ENCODE measurements at places on chromosomes 12 and 14.

- no peak for DNase-seq
Measured at GRCh38 chr14:39212034-39212433, 21.7 kb upstream of the MIA2 start.

GRCh38 chr12:106284358-106285105, 18.0 kb upstream of the TCP11L2 start:
- no peak for DNase-seq

DNA sequence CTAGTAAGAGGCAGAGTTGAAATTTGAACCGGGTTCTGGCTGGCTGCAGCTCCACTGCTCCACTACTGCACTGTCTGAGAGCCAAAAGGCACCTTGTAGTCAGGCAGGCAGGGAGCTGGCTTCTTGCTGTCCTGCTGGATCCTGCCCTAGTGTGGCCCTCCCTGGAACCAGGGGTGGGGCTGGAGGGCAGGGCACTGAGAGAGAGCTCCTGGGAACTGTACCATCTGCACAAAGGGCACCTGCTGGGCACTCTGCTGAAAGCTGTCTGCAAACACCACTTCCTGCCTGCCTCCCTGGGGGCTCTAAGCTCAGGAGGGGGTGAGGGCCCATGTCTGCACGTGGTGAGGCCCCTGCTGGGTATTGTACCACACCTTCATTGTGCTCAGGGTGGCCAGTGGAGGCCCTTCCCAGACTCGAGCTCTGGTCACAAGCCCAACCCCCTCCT, 19.0 kb upstream of the TCL1B start:
- no peak for DNase-seq

DNA sequence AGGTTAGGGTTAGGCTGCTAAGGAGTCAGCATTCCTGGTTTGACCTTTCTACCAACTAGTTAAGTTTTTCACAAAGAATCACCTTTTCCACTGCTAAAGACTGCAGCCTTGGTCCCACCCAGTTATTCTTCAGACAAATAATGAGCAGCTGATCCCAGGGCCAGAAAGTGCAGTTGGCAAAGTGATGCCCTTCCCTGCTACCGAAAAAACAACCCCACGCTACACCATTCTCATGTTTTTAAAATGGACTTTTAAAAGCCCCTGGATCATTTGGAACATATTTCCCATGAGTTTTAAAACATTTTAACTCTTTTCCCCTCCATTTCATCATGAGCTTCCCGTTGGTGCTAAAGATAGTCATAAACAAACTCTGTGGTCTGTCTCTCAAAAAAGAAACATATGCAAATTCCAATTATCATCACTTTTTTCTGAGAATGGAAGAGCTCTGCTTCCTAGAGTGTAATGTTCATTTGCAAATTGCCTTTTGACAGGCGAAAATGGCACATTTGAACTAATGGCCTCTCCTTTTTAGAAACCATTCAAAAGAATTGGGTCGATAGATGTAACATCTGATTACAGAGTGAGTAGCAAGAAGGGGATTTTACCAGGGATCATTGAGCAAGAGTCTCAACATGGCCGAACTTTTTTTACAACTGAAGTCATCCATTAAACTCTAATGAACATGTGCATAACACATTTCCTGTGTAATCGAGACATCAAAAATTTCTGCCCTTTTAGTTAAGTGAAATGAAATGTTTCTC, 129.3 kb upstream of the RAP1B start:
- DNase-seq, result no peak

GRCh38 chr14:102544747-102545460, 35.3 kb upstream of the ANKRD9 start:
- no peak for DNase-seq

DNA sequence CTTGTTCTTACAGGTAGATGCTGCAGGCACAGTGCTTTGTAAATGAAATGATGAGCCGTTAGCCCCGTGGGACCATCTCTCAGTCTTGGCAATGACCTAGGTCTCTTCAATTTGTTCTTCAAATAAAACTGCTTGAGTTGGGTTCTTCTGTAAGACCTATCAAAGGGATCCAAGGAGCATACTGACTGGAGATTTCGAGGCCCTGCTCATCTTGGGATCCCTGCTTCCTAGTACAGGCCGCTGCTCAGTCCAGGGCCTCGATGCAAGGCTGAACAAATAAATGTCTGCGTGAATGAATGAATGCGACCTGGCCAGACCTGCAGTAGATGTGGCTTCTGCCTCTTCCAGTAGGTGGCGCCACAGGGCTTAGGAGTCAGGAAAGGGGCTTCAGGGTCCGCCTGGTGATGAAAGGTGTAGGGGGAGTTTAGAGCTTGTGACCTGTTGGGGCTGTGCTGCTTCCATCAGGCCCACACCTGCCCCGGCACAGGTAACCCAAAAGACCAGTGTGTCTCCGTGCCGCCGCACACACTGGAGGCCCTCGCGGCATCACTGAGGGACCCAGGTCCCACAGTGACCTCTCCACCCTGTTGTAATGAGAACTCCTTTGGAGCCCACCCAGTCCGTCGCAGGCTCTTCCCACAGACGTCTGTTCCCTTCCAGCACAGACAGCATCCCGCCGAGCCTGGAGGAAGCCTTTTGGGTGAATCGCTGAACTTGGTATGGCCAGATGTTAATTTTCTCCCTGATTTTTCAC, 4.4 kb downstream of the CACNA1C start:
- DNase-seq, result no peak

GRCh38 chr14:23640524-23641141, 4.5 kb downstream of the DHRS2 start:
- no peak for DNase-seq

- no peak for DNase-seq
Measured at GRCh38 chr12:32110942-32111341, 4.3 kb downstream of the BICD1 start.

- no peak for DNase-seq
Measured at GRCh38 chr14:61281948-61282275, 774 bp upstream of the TMEM30B start.

DNA sequence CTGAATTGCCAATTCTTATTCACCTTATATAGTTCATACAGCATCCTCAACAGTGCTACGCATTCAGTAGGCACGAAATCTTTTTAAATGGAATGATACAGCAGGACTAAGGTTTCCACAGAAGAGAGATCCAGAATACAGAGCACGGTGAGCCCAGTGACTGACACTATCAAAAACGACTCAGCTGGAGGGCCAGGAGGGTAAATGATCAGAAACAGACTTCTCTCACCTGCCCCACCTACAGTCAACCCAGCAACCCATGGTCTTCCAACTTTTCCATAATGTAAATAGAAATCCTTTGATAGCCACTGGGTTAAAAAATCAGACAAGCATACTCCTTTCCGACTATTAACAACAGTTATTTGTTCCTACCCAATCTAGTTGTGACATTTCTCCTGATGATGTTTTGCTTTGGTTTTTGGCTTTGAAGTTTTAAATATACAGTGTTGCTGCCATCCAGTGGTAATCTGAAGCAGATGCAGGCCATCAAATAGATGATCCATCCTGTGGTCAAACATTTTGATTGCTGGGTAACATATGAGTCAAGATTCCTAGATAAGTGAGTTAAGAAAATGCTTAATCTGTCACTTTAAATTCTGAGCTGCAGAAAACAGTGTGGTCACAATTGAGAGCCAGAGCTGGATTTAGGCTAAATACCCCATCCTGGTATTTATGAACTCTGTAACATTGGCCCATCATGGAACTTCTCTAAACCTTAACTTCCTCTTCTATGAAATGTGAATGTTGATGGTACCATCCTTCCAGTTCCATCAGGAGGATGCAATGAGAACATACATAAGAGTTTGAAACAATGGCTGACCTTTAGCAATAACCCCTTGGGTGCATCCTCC, 42.0 kb downstream of the GPHB5 start:
- DNase-seq, result no peak

DNA sequence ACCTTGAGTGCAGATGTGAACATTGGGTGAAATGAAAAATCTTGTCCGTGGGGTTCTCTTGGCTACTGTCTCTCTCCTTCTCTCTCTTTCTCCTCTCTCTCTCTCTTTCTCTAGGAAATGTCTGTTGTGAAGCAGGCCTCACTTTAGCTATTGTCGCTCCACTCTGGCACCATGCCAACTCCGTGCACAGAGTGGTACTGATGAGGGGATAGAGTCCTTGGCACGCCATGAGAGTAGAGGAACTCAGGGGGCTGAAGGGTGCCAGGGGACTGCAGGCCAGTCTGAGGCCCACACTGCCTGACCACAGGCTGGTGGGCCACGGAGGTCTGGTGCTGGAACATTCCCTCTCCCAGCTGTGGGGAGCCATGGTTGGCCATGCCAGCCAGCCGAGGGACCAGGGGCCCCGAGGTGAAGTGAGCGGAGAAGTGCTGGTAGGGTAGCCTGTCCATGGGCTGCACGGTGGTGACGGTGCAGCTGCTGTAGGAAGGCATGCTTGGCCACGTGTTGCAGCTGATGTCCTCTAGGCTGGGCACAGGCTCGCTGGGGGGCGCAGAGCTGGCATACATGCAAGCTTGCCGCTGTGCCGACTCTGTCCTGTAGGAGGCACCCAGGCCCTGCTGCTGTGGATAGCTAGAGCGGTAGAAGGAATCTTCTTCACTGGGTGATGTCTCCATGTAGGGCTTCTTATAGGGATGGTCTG, 50.4 kb downstream of the TBX5 start:
- no peak for DNase-seq

DNA sequence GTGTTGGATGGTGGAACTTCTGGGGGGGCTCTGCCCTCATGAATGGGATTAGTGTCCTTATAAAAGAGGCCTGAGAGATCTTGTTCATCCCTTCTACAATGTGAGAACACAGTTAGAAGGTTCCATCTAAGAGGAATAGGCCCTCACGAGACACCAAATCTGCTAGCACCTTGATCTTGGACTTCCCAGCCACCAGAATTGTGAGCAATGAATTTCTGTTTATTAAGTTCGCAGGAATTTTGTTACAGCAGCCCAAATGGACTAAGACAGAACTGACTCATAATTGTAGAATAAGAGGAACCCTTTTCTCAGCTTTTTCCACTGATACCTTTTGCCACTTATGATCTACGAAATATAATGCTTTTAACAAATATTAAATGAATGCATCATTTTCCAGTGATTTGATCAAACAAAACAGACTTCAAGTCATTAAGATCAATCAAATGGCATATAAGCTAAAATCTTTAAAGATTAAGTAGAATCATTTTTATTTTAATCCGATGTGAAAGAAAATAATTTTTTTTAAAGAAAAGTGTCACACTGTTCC, 68.2 kb downstream of the HECTD1 start:
- DNase-seq, result no peak

- DNase-seq, result no peak
Measured at GRCh38 chr12:5102261-5102789, 58.6 kb downstream of the KCNA5 start.

GRCh38 chr12:47967461-47968321, 4.3 kb downstream of the TMEM106C start:
- no peak for DNase-seq

- DNase-seq, result no peak
Measured at GRCh38 chr14:68392393-68393141, 400.3 kb downstream of the ZFP36L1 start.

GRCh38 chr12:116213885-116214527, 63.5 kb downstream of the MED13L start:
- no peak for DNase-seq

GRCh38 chr12:121786440-121786825, 7.1 kb downstream of the RHOF start:
- DNase-seq, result no peak

- DNase-seq, result no peak
Measured at GRCh38 chr14:51201890-51202289, 38.2 kb upstream of the TMX1 start.

GRCh38 chr12:42299392-42300308, 26.2 kb downstream of the ZCRB1 start:
- no peak for DNase-seq

GRCh38 chr12:122018937-122019336, 2.7 kb upstream of the BCL7A start:
- DNase-seq, result no peak

GRCh38 chr12:58914457-58914856, 5.8 kb downstream of the LRIG3 start:
- DNase-seq, result no peak

- DNase-seq, result no peak
Measured at GRCh38 chr12:104450700-104451099, 6.0 kb upstream of the CHST11 start.

DNA sequence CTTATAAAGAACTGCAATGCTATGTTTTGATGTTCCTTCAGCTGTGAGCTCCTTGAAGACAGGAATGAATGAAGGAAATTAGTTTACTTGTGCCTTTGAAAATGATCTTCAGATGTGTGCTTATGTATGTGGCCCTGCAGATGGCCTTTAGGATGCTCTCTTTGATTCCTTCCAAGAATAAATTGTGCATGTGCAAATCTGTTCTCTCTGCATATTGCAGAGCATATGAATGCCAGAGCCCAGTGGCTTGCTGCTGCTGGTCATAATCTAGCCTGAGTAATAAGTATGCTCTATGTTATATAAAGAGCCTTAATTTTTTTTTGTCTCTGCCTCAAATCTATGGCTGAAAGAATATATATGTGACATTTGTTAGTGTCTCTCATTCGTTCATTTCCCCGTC, 341.9 kb upstream of the NOVA1 start:
- no peak for DNase-seq

DNA sequence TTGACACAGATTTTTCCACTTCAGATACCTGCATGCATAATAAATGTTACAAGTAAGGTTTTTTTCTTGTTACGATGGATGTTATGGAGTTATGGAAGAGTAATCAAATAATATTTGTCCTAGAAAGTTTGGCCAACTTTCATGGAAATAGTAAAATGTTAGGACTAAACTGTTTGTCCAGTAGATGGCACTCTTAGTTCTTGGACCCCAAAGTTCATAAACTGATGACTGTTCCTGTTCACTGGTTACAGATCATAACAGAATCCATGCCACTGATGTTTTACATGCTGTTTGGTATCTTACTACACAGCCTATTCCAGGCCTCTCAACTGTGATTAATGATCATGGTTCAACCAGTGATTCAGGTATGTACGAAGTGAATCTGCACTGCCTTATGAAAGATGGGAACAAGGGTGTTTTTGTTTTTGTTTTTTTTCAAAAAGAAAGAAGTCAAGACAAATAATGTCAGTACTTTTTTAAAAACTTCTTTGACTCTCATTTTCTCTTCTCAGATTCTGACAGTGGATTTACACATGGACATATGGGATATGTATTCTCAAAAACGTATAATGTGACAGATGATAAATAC, 48.8 kb upstream of the SLCO1C1 start:
- no peak for DNase-seq

- no peak for DNase-seq
Measured at GRCh38 chr12:79939728-79940310, 4.9 kb upstream of the PPP1R12A start.

- DNase-seq, result no peak
Measured at GRCh38 chr14:75715926-75716780, 55.1 kb downstream of the TTLL5 start.

DNA sequence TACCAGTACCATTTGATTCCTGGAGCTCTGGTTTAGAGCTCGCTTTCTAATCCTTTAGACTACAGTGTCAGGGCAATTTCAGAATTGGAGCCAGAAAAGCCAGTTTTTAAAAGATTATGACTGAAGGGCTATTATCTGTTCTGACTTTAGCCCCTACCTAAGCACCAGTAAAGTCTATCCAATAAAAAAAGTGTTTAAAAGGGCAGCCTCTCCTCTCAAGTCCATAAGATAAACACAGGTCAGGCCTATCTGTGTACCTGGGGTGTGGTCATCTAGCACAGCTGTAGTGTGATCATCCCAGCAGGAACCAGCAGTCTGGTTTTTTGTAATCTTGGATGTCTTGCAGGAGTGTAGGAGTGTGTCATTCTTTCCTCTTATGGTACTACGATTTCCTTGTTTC, 6.6 kb downstream of the APPL2 start:
- DNase-seq, result no peak

Measured in hypothalamus (tissue), 51 donors.